ENCODE measurements at places on chromosomes 12 and 14. TPM values are rescaled to one million over a fixed set of nuclear protein-coding genes. Genes with fewer than 3 reads are reported as not detected.

DIO2 gene
- 0.71 TPM for polyA plus RNA-seq

P2RX2 gene
- polyA plus RNA-seq, result 3.0 TPM

CLEC12A gene
- polyA plus RNA-seq, result 0.85 TPM

LRTM2 gene
- polyA plus RNA-seq, result 0.37 TPM

LRFN5 gene
- polyA plus RNA-seq, result 10.1 TPM

PZP gene
- 0.93 TPM for polyA plus RNA-seq

POP5 gene
- 64.1 TPM for polyA plus RNA-seq

LTB4R gene
- polyA plus RNA-seq, result 7.3 TPM

GXYLT1 gene
- 32.6 TPM for polyA plus RNA-seq

RAD51AP1 gene
- polyA plus RNA-seq, result 25.4 TPM

PROX2 gene
- polyA plus RNA-seq, result 0.38 TPM

SLC4A8 gene
- 4.8 TPM for polyA plus RNA-seq

RNASE3 gene
- polyA plus RNA-seq, result 0.42 TPM

MANSC4 gene
- polyA plus RNA-seq, result not detected

PRH2 gene
- polyA plus RNA-seq, result 0.32 TPM

TPPP2 gene
- polyA plus RNA-seq, result 3.6 TPM

PTPN6 gene
- 25.8 TPM for polyA plus RNA-seq

SETD1B gene
- polyA plus RNA-seq, result 14.9 TPM

PLA2G1B gene
- not detected for polyA plus RNA-seq

Measured in left renal cortex interstitium (tissue), 4 donors.